ENCODE measurements at places on chromosomes 6 and 20. TPM values are rescaled to one million over a fixed set of nuclear protein-coding genes. Genes with fewer than 3 reads are reported as not detected.

FOXP4 gene
- total RNA-seq: 1.6 TPM

MTFR2 gene
- 0.52 TPM for total RNA-seq

SLC24A3 gene
- total RNA-seq: 15.7 TPM

LAMA2 gene
- total RNA-seq: 187 TPM

IL20RA gene
- total RNA-seq: 9.9 TPM

POFUT1 gene
- 20.4 TPM for total RNA-seq

C20orf141 gene
- total RNA-seq: not detected

SRMS gene
- not detected for total RNA-seq

CLIC5 gene
- total RNA-seq: 7.8 TPM

LAMP5 gene
- total RNA-seq: 1.6 TPM

EYS gene
- total RNA-seq: 2.1 TPM

MROH8 gene
- total RNA-seq: 1.0 TPM

SLC32A1 gene
- total RNA-seq: not detected

FLRT3 gene
- 9.4 TPM for total RNA-seq

VSX1 gene
- not detected for total RNA-seq

ABHD16B gene
- not detected for total RNA-seq

SIRPA gene
- total RNA-seq: 8.9 TPM

IL17A gene
- total RNA-seq: not detected

PSORS1C2 gene
- total RNA-seq: not detected

FAM229B gene
- total RNA-seq: 6.3 TPM

EEF1A1 gene
- total RNA-seq: 25,587 TPM

RSPH4A gene
- 0.52 TPM for total RNA-seq

INSM1 gene
- not detected for total RNA-seq

CNR1 gene
- total RNA-seq: 0.52 TPM

WFDC12 gene
- not detected for total RNA-seq

HTR1E gene
- total RNA-seq: not detected

L3MBTL3 gene
- 9.4 TPM for total RNA-seq

ELOVL2 gene
- 0.52 TPM for total RNA-seq

ZBTB12 gene
- total RNA-seq: 6.3 TPM

TPD52L1 gene
- 14.6 TPM for total RNA-seq

TRDN gene
- total RNA-seq: 73.1 TPM

SLC22A16 gene
- total RNA-seq: 1.0 TPM

TGM3 gene
- under 0.01 TPM for total RNA-seq

SLC35A1 gene
- total RNA-seq: 12.5 TPM

FAM184A gene
- total RNA-seq: 10.4 TPM

MMS22L gene
- total RNA-seq: 11.5 TPM

DYNLRB1 gene
- total RNA-seq: 28.7 TPM
